ENCODE measurements at places on chromosomes 2 and 18.
A peak's percentile ranks its signal among the peaks of the same experiment; 100 is the strongest.

DNA sequence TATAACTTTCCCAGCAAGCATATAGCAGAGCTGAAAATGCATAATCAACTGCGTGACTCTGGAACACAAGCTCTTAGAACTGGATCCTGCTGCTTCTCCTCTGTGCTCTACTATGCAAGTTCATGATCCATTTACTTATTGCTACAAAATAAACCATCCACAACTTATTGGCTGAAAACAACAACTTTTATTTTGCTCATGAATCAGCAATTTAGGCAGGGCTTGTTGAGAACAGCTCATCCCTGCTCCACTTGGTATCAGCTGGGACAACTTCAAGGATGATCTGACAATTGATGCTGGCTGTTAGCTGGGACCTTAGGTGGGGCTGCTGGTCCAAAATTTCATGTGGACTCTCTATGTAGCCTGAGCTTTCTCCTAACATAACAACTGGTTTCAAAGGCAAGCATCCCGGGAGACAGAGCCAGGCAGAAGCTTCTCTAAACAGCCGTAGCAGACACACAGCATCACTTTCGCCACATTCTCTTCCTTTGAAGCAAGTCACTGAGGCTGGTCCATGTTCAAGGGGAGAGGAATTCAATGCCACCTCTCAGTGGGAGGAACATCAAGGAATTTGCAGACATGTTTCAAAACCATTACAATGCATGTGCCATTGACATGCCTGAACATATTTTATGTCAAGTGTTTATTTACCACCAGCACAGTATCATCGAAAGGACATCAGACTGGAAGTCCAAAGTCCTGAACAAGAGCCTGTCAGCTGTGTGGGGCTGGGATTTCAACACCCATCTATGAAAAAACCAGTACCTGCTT, 153.1 kb upstream of the PKDCC start:
- H3K4me3 ChIP-seq, result no peak overlapping the region
- peaks cover 26% of the 10 kb centered on the region for H3K4me1 ChIP-seq
- no peaks in the 10 kb centered on the region for H3K36me3 ChIP-seq
- peaks cover 10% of the 10 kb centered on the region for H3K27me3 ChIP-seq

DNA sequence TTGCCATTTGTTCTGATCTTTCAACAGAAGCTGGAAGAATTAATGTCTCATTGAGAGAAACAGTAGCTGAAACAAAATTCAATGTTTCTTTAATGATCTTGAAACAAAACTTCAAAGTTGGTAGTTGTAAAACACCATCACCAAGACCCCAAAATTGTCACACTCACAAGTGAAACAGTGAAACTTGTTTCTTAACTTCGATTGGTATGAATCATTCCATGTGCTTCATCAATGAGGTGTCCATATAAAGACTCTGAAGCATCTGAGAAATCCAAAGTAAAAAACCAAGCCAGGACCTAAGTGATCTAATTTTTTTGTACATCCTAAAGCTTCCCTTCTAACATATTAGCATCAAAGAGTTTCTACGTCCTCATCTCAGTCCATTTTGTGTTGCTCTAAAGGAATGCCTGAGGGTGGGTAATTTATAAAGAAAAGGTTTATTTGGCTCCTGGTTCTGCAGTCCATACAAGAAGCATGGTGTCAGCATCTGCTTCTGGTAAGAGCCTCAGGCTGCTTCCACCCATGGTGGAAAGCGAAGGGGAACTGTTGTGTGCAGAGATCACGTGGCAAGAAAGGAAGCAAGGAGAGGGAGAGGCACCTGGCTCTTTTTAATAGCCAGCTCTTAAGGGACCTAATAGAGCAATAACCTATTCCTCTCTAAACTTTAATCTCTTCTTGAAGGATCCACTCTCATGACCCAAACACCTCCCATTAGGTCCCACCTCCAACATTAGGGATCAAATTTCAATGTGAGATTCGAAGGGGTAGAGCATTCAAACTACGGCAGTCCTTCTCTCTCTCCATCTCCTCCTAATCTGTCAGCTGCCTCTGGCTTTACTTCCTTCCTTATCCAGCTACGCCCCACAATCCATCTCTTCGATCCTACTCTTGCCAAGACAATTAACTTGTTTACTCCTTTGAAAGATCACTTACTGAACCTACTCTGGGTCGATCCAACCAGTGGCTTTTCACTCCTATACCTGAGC, 20.7 kb upstream of the TLK1 start:
- no peak for DNase-seq
- peaks cover 4% of the 10 kb centered on the region for H3K4me1 ChIP-seq
- H3K4me3 ChIP-seq, result no peak overlapping the region
- no peak overlapping the region for H3K27ac ChIP-seq
- H3K36me3 ChIP-seq, result no peaks in the 10 kb centered on the region

DNA sequence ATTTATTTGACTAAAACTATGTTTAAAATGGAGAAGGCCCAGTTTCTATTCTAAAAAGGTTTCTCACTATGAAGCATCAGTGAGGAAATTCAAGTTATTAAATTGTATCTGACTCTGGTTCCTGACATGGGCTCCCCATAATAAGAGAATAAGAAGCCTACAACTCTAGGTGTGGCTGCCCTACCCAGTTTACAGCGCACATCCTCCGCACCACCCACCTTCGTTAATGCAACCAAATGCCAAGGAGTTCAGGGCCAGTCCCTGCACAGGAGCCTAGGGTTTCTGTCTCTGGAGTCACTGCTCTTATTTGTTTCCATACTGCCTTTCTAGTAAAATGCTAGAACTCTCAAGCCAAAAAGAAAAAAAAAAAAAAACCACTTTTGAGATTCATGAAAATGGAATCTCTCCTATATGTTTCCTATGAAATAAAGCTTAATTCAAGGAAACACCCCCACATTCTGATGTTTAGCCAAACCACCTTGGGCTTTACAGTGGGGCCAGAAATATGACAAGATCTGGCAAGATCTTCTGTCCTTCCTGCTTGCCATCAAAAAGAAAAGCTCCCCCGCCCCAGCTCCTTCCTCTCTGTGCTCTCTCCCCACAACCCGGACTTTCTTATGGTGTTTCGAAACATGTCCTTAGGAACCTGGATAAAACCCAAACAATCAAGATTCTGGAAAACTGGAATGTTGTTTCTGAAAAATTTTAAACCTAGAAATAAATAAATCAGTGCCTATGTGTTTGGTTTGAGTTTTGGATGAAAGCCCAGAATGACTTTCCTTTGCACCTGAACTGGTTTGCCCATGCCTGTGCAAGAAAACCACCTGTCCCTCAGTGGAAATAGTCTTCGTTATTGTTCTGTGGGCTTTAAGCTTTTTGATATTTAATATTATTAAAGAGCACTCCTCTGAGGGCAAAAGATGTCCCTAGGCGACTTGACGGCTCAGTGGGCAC, 136.7 kb downstream of the SP3 start:
- H3K36me3 ChIP-seq, result no peaks in the 10 kb centered on the region
- no peak overlapping the region for H3K4me3 ChIP-seq
- DNase-seq, result no peak
- peaks cover 12% of the 10 kb centered on the region for H3K4me1 ChIP-seq
- no peak overlapping the region for H3K27ac ChIP-seq

DNA sequence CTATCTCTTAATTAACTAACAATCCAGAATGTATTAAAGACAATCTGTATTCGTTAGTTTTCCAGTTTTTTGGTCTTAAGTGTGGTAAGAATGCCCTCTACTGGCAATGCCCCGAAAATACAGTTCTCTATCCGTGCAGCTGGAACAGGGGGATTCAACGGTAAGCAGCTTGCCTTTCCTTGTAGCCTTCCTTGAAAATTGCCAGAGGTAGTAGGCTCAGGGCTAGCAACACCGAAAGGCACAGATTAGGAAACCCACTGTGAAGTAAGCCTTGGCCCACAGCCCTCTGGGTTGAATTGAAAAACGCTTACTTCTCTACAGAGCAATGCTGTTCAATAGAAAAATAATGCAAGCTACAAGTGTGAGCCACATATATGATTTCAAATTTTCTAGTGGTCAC, 17.1 kb upstream of the VPS4B start:
- no peak overlapping the region for H3K4me3 ChIP-seq
- H3K27me3 ChIP-seq, result peaks cover 6% of the 10 kb centered on the region
- DNase-seq, result no peak
- H3K36me3 ChIP-seq, result no peaks in the 10 kb centered on the region
- H3K4me1 ChIP-seq, result peaks cover 5% of the 10 kb centered on the region

- H3K27ac ChIP-seq, result peak overlapping the region; percentile 63
- no peak for DNase-seq
- no peak overlapping the region for H3K4me3 ChIP-seq
- H3K4me1 ChIP-seq, result peaks cover 8% of the 10 kb centered on the region
Observed at GRCh38 chr2:96618596-96619283, 19.4 kb downstream of the KANSL3 start.

DNA sequence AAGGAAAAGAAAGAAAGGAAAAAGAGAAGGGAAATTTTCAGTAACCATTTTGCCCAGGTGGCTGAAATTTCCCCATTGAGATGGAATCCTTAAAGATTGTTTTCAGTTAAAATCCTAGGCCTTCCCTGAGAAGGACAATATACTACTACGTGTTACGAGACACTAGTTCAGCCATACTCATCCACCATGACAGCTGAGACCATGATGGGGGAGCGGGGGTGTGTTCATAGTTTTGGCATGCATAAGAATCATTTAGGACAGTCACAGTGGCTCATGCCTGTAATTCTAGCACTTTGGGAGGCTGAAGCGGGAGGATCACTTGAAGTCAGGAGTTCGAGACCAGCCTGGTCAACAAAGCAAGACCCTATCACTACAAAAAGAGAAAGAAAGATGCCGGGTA, 28.0 kb downstream of the PLA2R1 start:
- no peak overlapping the region for H3K27ac ChIP-seq
- DNase-seq, result no peak
- no peaks in the 10 kb centered on the region for H3K36me3 ChIP-seq
- H3K4me3 ChIP-seq, result no peak overlapping the region
- H3K4me1 ChIP-seq, result no peaks in the 10 kb centered on the region
- no peaks in the 10 kb centered on the region for H3K27me3 ChIP-seq

GRCh38 chr18:14026199-14026598, 106.0 kb downstream of the ZNF519 start:
- no peak overlapping the region for H3K4me3 ChIP-seq
- no peaks in the 10 kb centered on the region for H3K27me3 ChIP-seq
- no peaks in the 10 kb centered on the region for H3K36me3 ChIP-seq
- H3K4me1 ChIP-seq, result no peaks in the 10 kb centered on the region

GRCh38 chr18:54240629-54241107, 16.2 kb upstream of the MBD2 start:
- H3K36me3 ChIP-seq, result no peaks in the 10 kb centered on the region
- no peak overlapping the region for H3K27ac ChIP-seq
- H3K4me3 ChIP-seq, result no peak overlapping the region
- H3K27me3 ChIP-seq, result no peaks in the 10 kb centered on the region
- H3K4me1 ChIP-seq, result no peaks in the 10 kb centered on the region

Data from type B pancreatic cell (in vitro differentiated cells).